ENCODE measurements at places on chromosomes 12 and 14. TPM values are rescaled to one million over a fixed set of nuclear protein-coding genes. Genes with fewer than 3 reads are reported as not detected.

GRCh38 chr14:99936738-99937474 lies 128.3 kb upstream of the EVL start:
- peak; percentile 40 for DNase-seq

GRCh38 chr14:58292187-58292586 lies 6.2 kb upstream of the ARID4A start:
- DNase-seq, result no peak

LRIG3 gene
- total RNA-seq, result 56.1 TPM

ACSM4 gene
- not detected for total RNA-seq

Measured in ureter (tissue), 1 donor.